Right lung (tissue), 10 donors: ENCODE measurements at places on chromosomes 12 and 14. TPM values are rescaled to one million over a fixed set of nuclear protein-coding genes. Genes with fewer than 3 reads are reported as not detected.
A peak's percentile ranks its signal among the peaks of the same experiment; 100 is the strongest.

Gene FITM1
- 1.7 TPM for polyA plus RNA-seq

Gene CDKL1
- polyA plus RNA-seq: 14.5 TPM

Gene GPD1
- 0.48 TPM for polyA plus RNA-seq

Gene GPR132
- 0.99 TPM for polyA plus RNA-seq

Gene ANG
- 7.2 TPM for polyA plus RNA-seq

Gene RGS6
- polyA plus RNA-seq: 3.1 TPM

Gene SCN8A
- polyA plus RNA-seq: 1.4 TPM

Gene SPIC
- not detected for polyA plus RNA-seq

Gene REC8
- 42.0 TPM for polyA plus RNA-seq

Gene KRT6B
- polyA plus RNA-seq: not detected

Gene CELA1
- polyA plus RNA-seq: not detected

Gene DYNC1H1
- polyA plus RNA-seq: 287 TPM

Gene PLEKHG7
- 0.18 TPM for polyA plus RNA-seq

DNA sequence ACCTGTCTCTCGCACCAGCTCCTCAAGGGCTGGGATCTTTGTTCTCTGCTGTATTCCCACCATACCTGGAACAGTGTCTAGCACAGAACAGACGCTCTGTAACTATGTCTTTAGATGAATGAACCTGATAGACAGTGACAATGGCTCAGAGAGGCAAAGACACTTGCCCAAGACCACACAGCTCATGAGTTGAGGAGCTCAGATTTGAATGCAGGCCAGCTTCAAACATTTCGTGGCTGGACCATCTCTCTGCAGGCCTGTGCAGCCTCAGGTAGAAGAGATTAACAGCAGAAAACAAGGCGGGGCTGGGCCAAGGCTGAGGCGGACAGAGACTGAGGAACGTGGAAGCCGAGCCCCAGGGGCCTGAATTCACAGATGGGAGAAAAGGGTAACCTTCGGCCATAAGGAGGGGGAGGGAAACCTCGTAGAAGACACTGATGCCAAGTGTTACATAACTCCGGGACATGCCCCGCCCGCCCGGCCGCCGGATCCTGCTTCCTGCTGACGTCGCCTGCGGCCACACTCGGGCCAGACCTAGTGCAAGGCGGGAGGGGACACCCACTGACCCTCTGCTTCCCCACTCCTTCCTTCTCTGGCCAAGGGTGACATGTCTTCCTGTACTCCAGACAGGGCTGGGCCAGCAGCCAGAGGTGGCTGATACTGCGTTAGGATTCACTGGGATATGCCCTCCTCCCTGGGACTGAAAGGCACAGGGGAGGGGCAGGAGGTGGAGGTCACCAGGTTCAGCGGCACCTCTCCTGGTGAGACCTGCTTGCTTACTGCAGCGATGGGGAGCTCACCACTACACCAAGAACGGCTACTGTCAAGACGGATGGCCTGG lies 86.8 kb downstream of the RFLNA start:
- peak; percentile 70 for DNase-seq

DNA sequence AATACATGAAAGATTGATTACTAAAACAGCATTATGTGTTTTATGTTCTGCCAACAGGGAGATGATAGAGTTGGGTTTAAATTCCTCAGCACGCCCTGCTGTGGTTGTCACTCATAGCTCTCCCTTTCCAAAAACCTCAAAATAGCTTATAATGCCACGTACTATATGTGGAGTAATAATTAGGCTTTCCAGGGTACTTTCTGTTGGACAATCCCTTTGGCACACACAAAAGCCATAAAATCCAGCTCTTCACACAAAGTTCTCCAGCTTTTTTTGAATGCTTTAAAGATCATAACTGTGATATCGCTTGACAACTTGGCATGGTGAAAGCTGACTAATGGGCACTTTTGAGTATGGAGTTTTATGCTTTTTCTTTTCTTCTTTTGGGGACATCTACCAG lies 145.3 kb upstream of the DCN start:
- DNase-seq: no peak

- DNase-seq: no peak
These were observed 42.0 kb upstream of the TOMM20L start for GRCh38 chr14:58353516-58354299.

DNA sequence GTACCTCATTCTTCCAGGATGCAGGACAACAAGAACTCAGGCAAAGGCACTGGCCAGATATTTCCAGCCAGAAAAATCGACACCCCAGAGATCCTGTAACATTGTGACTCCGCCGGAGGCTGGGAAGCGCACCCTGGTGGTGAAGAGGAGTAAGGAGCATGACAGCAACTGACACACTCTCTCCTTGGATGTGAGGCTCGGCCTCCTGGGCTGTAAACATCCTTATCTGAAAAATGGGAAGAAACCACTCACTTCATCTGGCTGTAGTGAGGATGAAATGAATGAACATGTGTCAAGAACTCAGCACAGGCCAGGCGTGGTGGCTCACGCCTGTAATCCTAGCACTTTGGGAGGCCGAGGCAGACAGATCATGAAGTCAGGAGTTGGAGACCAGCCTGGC lies 27.5 kb downstream of the TCHP start:
- no peak for DNase-seq

DNA sequence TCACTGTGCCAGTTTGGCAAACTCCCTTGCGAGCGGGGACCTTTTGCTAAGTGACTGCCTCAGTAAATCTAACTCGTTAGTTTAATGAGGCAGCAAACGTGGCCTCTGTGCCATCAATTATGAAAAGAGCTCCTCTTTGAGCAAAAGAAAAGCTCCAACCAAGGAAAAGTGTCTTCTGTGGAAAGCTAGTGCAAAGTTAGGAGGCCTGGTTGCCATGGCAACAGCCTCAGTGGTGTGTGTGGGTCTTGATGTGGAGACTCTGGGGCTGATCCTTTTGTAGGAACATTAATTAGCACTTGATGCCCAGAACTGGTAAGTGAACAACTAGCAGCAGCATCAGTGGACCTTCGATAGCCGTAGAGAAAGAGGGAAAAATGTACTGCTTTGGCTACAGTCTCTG lies 145.7 kb downstream of the CHST11 start:
- no peak for DNase-seq

DNA sequence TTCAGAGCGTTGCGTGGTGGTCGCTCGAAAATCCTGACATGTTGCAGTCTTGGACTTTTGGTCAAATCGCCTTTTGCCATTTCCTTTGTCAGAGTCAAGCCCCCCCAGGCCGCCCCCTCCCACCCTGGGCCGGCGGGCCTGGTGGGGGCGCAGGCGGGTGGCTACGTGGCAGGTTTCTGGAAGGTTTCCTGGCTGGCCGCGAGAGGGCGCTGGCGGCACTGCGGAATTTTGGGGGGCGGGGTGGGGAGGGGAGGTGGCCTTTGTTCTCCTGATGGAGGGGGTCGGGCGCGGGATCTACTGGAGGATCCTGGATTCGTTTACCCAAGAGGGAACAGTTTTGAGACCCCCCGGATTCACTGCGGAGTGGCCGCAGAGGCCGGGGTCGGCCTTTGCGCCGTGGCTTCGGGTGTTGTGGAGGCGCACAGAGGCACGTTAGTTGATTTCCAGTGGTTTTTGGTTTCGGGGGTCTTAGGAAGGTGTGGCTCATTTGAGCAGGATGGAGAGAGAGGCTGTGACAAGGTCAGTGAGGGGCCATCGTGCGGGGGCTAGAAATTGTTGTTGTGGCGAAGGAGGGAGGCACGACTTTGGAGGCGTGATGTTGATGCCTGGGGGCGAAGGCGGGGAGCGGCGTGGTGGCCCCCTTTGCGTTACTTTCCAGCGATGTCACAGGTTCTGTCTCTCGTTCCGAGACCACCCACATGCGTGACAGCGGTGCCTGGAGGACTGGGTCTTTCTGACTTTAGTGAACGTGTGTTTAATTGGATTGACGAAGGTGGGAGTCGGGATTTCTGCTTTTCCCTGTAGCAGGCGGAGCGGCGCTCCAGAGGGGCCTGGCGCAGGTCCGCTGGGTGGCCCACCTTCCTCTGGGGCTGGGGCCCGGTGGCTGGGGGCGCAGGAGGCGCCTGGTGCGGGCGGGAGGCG lies 1.4 kb downstream of the MEG3 start:
- DNase-seq: no peak

- no peak for DNase-seq
These were observed 3.0 kb upstream of the PIGH start for GRCh38 chr14:67602995-67603545.

DNA sequence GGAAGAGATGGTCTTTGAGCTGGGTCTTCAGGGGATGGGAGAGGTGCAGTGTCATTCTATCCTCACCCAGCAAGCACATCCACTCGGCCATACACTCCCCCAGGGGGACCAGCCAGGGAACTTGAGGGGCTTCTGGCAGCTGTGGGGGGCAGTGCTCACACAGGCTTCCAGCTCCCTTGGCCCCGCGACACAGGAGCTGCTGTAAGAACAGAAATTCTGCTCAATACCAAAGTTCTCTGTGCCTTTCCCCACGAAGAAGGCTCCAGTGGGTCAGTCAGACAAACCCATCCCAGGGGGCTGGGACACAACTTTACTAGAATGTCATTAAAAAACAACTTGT lies 289.1 kb upstream of the RTL1 start:
- no peak for DNase-seq

DNA sequence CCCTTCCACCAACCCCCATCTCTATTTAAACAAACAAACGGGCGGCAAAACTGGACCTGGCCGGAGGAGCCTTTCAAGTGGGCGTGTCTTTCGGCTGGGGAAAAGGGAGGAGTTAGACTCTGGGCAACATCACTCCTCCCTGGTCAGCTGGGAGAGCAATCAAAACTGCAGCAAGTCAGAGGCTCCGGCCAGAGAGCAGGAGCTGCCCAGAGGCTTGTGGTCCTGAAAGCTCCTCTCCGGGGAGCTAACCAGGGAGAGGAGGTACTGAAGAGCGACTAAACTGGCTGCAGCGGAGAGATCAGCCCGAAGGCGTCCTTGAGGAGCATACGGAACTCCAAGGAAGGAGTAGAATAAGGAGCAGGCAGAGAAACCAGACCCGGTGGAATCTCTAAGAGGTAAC lies at the start of gene NEUROD4:
NEUROD4 (plus strand) TSS at position 191 of the 400 bp plus-strand sequence. CDS start 6,466 bp downstream, outside the sequence.
- DNase-seq: peak; percentile 50

DNA sequence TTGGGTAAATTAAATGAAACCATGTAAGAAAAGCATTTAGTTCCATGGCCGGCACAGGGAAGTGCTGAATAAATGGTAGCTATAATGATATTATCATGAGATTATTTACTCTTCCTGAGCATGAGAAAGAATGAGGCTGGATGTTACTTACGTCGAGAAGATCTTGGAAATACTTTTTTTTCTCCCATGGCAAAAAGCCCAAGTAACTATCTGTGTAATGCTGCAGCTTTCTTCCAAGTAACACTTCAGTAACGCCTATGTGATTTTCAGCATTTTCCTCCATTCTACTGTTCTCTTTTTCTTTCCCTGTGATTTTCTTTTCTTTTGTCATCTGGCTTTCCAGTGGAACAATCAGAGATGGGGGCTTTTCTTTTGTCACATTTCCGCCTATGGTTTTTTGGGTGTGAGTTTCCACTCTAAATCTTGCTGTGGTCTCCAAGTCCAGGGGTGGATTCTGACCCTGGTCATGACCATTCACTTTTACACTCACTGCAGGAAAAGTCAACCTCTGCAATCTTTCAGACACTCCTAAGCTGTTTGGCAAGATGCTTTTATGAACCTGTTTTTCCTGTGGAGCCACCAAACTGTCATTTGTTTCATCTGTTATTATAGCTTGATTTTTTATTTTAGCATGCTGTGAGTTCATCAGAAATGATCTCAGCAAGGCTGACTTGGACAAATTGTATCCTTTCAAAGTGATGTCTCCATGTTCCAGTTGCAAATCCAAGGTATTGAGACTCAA lies 25.0 kb upstream of the SYCP3 start:
- DNase-seq: no peak

GRCh38 chr12:27969624-27970400 lies 2.7 kb downstream of the PTHLH start:
- peak; percentile 41 for DNase-seq

DNA sequence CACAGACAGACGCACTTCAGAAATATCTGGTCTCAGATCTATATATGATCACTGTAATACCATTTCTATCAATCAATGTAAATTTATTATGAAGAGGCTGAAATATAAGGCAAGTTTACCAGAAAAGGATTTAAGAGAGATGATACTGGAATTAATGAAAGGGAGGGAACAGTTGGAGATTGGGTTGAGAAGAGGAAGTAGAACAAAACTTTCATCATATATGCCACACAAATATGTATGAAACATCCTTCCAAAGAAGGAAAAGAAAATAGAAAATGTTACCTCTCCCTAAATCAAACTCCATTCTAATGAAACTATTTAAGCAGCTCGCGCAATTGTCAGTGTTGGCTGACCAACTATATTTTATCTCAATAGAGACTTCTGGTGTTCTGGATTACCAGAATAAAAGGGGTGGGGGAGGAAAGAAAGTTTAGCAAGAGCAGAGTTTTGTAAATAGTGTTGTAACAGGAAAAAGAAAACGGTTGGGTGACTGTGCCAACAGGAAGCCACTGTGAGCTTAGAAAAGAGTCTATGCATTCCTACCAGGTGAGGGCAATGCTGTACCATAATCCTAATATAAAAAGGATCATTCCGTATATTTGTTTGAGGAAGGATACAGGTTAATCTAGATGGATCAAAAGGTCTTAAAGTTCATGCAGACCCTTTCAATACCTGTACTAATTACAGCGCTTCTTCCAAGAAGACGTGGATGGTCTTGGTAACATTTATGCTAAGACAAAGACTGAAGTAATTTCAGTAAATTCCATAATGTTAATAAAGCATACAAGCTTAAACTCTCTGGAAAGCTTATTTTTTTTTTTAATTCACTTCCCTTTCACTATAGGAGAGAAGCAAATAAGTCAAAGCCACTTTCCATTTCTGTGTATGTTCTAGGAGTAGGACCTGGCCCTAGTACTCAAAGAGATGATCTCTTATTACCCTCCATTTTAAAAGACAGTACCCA lies 14.5 kb upstream of the LLPH start:
- DNase-seq: peak; percentile 67

- no peak for DNase-seq
These were observed 402.2 kb downstream of the AEBP2 start for GRCh38 chr12:19841451-19841850.

- DNase-seq: no peak
These were observed 11.4 kb upstream of the SRP54 start for GRCh38 chr14:34971381-34971780.

- peak; percentile 75 for DNase-seq
These were observed at the start of gene PIP4K2C for GRCh38 chr12:57590864-57591781. TSS of gene PIP4K2C (plus strand) at chr12:57591192. CDS start at chr12:57591290, 98 bp downstream.

GRCh38 chr12:131383741-131384543 lies 326.9 kb upstream of the SFSWAP start:
- no peak for DNase-seq

GRCh38 chr12:6198051-6198450 lies 2.1 kb upstream of the CD9 start:
- DNase-seq: no peak

- DNase-seq: no peak
These were observed 139.4 kb downstream of the TBX5 start for GRCh38 chr12:114266536-114266935.

DNA sequence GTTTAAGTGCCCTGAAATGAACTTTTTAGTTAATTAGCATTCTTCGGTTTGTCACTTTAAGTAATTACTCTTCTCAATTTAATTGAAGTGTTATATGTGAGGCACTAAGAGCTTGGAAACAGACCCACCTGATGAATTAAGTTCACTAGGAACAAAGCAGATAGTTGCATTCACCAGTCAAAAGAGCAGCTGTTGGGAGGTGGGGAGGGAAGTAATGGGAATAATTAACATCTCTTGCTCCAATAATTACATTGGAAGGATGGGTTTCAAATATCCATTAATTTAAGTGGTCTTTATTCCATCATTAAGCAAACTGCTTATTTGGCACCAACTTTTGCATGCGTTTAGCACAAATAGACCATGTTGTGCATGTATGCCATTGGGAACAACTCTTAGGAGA lies 667.2 kb downstream of the GALC start:
- no peak for DNase-seq
